A375 (cell line): ENCODE measurements at places on chromosomes 3 and 15. TPM values are rescaled to one million over a fixed set of nuclear protein-coding genes. Genes with fewer than 3 reads are reported as not detected.

The SI gene
- not detected in 2 replicates for total RNA-seq

The GHSR gene
- total RNA-seq = not detected in 2 replicates

The KIF7 gene
- 11.9 and 14.1 TPM in 2 replicates for total RNA-seq

The LMAN1L gene
- total RNA-seq = 0.16 and 0.64 TPM in 2 replicates

The TRPM1 gene
- total RNA-seq = not detected in 2 replicates

The FETUB gene
- total RNA-seq = not detected in 2 replicates

The LNP1 gene
- 2.9 and 3.8 TPM in 2 replicates for total RNA-seq

The DNAH12 gene
- total RNA-seq = under 0.01 TPM in 1 of 2 replicates, not detected in the other

The GP5 gene
- total RNA-seq = not detected in 2 replicates

The SEMA3F gene
- total RNA-seq = 10.4 and 17.0 TPM in 2 replicates

The PYGO1 gene
- total RNA-seq = 3.0 and 4.8 TPM in 2 replicates

The SLC28A1 gene
- total RNA-seq = not detected in 2 replicates

The IFT80 gene
- 16.7 and 28.8 TPM in 2 replicates for total RNA-seq

The C3orf70 gene
- total RNA-seq = 1.3 and 1.9 TPM in 2 replicates

The CCDC33 gene
- total RNA-seq = 1.5 and 3.7 TPM in 2 replicates

The ZBTB20 gene
- 9.0 and 9.6 TPM in 2 replicates for total RNA-seq

The TAGLN3 gene
- 10.9 and 13.3 TPM in 2 replicates for total RNA-seq

The RAB6B gene
- 0.41 and 1.9 TPM in 2 replicates for total RNA-seq

The ATP13A5 gene
- not detected in 2 replicates for total RNA-seq
